Suprapubic skin (tissue), 4 donors: ENCODE measurements at places on chromosomes 16 and 17. TPM values are rescaled to one million over a fixed set of nuclear protein-coding genes. Genes with fewer than 3 reads are reported as not detected.

DNA sequence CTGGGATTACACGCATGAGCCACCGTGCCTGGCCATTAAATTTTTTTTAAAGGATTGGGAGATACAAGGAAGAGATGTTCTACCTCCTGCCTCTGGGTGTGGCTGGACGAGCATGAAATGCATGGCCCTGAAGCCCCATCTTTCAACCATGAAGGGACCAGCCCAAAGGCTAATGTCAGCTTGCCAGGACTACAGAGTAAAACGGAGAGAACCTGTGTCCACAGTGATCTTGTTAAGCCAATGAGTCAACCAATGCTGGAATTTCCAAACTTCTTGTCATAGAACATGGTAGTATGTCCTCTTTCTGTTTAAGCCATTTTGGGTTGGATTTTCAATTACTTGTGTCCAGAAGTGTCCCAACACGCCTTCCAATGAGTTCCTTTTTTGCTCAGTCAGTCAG, 71.3 kb downstream of the RTN4RL1 start:
- no peaks in the 10 kb centered on the region for H3K4me1 ChIP-seq
- H3K36me3 ChIP-seq = no peaks in the 10 kb centered on the region
- no peaks in the 10 kb centered on the region for H3K27me3 ChIP-seq
- no peak overlapping the region for H3K27ac ChIP-seq

DNA sequence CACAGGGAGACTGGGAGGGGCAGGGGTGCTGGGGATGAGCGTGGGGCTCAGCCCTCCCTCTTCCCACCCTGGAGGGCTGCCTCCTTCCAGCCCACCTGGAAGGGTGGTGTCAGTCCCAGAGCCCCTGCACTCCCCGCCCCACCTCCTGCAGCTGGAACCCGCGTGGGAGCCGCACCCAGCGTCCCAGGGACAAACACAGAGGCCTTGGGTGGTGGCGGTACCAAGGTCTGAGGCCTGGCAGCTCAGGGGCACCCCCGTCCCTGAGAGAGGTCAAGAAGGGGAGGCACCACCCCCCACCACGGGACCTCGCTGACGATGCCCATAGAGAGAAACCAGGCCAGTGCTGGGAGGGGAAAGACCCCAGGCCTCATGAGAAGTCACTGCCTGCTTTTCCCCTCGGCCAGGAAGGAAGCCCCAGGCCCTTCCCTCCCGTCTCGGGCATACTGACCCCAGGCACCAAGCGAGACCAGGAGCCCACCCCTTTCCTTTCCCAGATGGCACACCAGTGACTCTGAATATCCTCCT, 4.1 kb downstream of the HS3ST6 start:
- H3K27me3 ChIP-seq = peaks cover 59% of the 10 kb centered on the region
- H3K4me1 ChIP-seq = peaks cover 67% of the 10 kb centered on the region
- no peaks in the 10 kb centered on the region for H3K36me3 ChIP-seq
- peak overlapping the region; percentile 10 for H3K4me3 ChIP-seq
- DNase-seq = no peak

DNA sequence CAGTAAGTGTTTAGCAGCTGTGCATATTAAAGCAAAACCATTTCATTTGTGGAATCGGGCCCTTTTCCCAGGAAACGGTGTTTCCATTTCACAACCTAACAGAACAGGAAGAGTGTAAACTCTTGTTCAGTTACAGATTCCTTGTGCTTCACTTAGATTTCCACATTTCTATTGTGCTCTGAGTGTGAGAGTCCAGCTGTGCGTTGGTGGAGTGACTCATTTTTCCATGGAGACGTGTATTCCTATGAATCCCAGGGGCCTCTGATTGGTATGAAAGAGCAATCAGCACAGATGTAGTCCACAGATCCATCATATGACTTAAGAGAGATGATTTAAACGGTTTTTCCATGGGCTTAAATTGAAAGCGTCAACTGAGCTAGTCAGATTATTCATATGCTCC, 13.3 kb upstream of the CAVIN1 start:
- no peak overlapping the region for H3K4me3 ChIP-seq
- H3K4me1 ChIP-seq = peaks cover 25% of the 10 kb centered on the region
- H3K27me3 ChIP-seq = no peaks in the 10 kb centered on the region

- H3K36me3 ChIP-seq = no peaks in the 10 kb centered on the region
- H3K27ac ChIP-seq = no peak overlapping the region
- peaks cover 27% of the 10 kb centered on the region for H3K4me1 ChIP-seq
- H3K4me3 ChIP-seq = no peak overlapping the region
- no peaks in the 10 kb centered on the region for H3K27me3 ChIP-seq
These were observed 19.6 kb upstream of the RFFL start for GRCh38 chr17:35083071-35083470.

DNA sequence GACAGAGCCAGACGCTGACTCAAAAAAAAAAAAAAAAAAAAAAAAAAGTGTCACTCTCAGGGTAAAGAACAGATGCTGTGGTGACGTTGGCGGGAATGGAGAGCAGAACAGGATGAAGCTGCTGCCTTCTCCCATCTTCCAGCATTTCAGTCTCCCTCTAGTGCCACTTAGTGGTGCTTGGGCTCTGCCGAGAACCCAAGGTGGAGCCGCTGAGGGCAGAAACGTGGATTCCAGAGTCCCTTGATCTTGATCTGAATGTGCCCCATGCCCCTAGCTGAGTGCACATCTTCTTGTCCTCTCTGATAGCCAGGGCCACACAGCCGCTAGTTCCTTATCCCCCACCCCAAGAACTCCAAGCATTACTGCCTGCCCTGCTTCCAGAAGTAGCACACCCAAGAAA, 43.2 kb upstream of the FA2H start:
- no peaks in the 10 kb centered on the region for H3K27me3 ChIP-seq
- no peak overlapping the region for H3K27ac ChIP-seq
- no peak for DNase-seq
- H3K36me3 ChIP-seq = no peaks in the 10 kb centered on the region

GRCh38 chr17:59561042-59561441, 4.4 kb upstream of the DHX40 start:
- no peak overlapping the region for H3K27ac ChIP-seq
- no peaks in the 10 kb centered on the region for H3K36me3 ChIP-seq
- H3K4me3 ChIP-seq = no peak overlapping the region
- no peak for DNase-seq
- peaks cover 7% of the 10 kb centered on the region for H3K4me1 ChIP-seq

GRCh38 chr16:62863139-62863538, 826.9 kb upstream of the CDH8 start:
- no peak overlapping the region for H3K4me3 ChIP-seq
- H3K27ac ChIP-seq = no peak overlapping the region
- no peaks in the 10 kb centered on the region for H3K36me3 ChIP-seq
- no peaks in the 10 kb centered on the region for H3K27me3 ChIP-seq

DNA sequence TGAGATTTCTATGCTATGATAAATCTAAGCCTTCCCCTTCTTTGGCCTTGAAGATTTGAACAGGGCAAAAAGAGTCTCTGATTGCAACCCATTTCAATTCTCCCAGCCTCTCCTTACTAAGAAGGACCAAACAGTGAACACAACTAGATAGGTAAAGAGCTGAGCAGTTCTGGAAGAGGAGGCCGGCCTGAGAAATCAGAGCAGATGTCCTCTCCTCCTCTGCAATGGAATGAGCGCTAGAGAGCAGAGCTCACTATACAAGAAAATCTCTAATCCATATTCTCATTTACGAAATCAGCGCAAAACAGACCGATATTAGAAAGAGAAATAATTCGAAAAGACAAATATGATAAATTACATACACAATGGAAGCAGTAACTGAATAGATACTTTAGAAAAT, 124.2 kb downstream of the CDK5R1 start:
- H3K27ac ChIP-seq = no peak overlapping the region
- no peak overlapping the region for H3K4me3 ChIP-seq
- H3K4me1 ChIP-seq = no peaks in the 10 kb centered on the region
- H3K27me3 ChIP-seq = no peaks in the 10 kb centered on the region

- H3K4me1 ChIP-seq = peaks cover 17% of the 10 kb centered on the region
- H3K4me3 ChIP-seq = peak overlapping the region; percentile 88
- H3K27me3 ChIP-seq = peaks cover 16% of the 10 kb centered on the region
- peak; percentile 63 for DNase-seq
- H3K27ac ChIP-seq = peak overlapping the region; percentile 74
These were observed 637 bp downstream of the PLCG2 start for GRCh38 chr16:81779536-81780320.

GRCh38 chr16:54939510-54940278, 9.0 kb downstream of the IRX5 start:
- no peaks in the 10 kb centered on the region for H3K36me3 ChIP-seq
- H3K4me1 ChIP-seq = peaks cover 27% of the 10 kb centered on the region
- H3K27me3 ChIP-seq = peaks cover 21% of the 10 kb centered on the region
- peak overlapping the region; percentile 75 for H3K4me3 ChIP-seq
- DNase-seq = no peak

DNA sequence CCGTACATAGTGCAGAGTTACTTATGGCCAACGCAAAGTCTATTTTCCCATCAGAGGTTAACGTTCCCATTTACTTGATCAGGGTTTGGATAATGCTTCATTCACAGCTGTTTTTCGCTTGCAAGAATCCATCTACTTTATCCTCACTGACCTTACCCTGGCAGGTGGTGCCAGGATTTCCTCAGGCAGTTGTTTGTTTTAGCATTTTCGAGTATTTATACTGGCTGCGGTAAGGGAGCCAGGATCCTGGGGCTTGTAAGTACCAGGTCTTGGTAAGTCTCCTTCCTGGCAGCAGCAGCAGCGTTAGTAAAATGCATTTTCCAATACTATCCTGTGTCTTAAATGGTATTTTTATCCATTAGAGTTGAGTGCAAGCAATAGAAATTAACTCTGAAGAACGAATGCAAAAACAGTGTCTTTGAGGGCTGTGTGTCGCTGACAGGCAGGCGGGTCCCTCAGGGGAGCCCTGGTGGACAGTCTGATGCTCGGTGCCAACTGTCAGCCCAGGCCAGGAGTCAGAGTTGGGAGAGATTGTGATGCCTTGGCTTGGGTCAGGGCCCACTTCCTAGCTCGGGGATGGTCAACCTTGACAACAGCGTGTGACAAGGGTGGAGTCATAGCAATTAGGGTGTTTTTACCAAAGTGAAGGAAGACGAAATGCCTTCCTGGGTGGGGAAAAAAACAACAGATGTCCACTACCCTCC, 92.4 kb upstream of the HSBP1 start:
- no peak overlapping the region for H3K27ac ChIP-seq
- H3K36me3 ChIP-seq = no peaks in the 10 kb centered on the region
- H3K4me1 ChIP-seq = no peaks in the 10 kb centered on the region
- no peaks in the 10 kb centered on the region for H3K27me3 ChIP-seq

- no peak overlapping the region for H3K4me3 ChIP-seq
- peaks cover 5% of the 10 kb centered on the region for H3K27me3 ChIP-seq
- DNase-seq = no peak
- H3K27ac ChIP-seq = no peak overlapping the region
- H3K36me3 ChIP-seq = no peaks in the 10 kb centered on the region
These were observed 134.4 kb downstream of the C16orf95 start for GRCh38 chr16:87182759-87183158.

DNA sequence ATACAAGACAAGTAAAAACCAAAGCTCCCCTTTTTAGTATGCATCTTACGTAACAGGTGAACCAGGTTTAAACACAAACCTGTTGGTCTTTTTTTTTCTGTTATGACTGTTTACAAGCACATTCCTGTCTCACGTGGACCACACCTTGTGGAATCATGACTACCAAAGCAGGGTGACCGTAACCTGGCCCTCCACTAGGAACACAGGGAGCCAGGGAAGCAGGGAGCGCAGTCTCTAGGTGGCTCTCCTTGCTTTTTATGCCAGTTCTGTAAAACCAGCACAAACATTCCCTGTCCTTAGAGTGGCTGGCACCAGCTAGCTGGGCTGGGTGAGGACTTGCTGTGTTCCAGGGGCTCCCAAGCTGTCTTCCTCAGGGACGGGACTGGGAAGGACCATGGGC, 44.1 kb downstream of the DDX19A start:
- peaks cover 29% of the 10 kb centered on the region for H3K4me1 ChIP-seq
- no peaks in the 10 kb centered on the region for H3K27me3 ChIP-seq
- peak overlapping the region; percentile 66 for H3K27ac ChIP-seq
- peaks cover 16% of the 10 kb centered on the region for H3K36me3 ChIP-seq

DNA sequence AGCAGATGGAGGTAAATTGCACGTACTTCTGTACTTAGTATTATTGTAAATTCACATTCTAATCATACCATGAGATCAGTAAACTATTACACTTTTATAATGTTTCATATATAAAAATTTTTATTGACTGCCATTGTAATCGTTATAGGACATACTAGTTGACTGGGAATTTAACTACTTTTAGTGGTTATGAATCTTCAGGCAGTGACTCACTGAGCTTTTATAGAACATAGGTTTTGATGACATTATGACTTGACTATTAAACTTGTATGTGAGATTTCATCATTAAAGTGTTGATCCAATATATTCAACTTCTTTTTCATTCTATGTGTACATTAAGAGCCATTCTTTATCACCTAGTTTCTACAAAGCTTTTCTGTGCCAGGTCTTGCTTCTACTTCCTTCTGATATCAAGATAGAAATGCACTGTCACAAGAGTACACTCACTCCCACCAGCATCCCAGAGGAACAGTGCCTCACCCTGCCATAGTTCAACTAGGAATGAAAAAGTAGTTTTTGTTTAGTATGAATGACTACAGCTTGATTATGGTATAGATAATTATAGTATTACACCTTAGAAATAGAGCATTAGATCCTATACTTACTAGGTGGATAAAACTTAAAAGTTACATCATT, 142.4 kb upstream of the RBL2 start:
- H3K4me1 ChIP-seq = no peaks in the 10 kb centered on the region
- peaks cover 96% of the 10 kb centered on the region for H3K36me3 ChIP-seq
- DNase-seq = no peak
- H3K27me3 ChIP-seq = no peaks in the 10 kb centered on the region
- H3K4me3 ChIP-seq = no peak overlapping the region

The SGCA gene
- total RNA-seq = 5.4 TPM

The LRRC36 gene
- 0.56 TPM for total RNA-seq

The ZACN gene
- not detected for total RNA-seq

The FOXC2 gene
- total RNA-seq = not detected

The PDILT gene
- not detected for total RNA-seq

The QPRT gene
- 2.2 TPM for total RNA-seq
